ENCODE measurements at places on chromosomes 7 and 10.

DNA sequence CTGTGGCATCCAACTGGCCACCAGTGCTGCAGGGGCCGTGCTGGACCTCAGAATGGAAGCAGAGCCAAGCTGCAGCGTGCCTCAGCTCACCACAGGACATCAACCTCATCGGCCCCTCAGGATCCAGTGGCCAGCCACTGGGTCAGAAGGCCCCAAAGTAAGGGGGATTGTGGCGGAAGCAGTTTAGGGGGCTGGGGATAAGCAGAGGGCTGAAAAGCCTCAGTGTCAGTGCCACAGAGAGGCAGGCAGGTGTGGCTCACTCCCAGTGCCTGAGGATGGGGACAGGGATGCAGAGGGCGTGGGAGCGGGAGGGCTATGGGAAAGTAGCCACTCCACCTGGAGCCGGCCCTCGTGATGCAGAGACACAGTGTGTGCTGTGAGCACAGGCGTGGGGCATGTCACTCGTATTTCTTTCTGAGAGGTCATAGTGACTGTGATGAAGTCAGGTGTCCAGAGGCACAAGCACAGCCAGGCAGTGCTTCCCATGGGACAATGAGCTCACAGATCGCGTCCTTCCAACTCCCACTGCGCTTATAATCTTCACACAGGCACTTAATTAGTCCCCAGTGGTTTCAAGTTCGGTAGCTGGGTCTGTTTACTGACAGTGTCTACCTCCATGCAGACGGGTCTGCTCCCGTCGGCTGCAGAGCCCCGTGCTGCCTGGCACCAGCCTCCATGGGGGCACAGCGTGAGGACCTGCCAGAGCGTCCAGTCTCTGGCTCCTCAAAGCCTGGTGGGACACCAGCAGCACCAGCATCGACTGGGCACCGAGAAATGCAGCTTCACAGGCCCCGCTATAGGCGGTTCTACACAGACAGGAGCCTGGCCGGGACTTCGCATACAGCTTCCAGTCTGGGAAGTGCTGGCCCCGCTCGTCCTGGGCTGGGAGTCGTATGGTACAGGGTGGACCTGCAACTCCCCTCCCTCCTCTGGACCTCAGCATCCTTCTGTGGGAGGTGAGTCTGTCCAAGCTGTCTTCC, 42.9 kb upstream of the CNPY1 start:
- no peak for DNase-seq

- no peak for DNase-seq
Observed at GRCh38 chr10:80152820-80153219, 20.3 kb downstream of the PLAC9 start.

DNA sequence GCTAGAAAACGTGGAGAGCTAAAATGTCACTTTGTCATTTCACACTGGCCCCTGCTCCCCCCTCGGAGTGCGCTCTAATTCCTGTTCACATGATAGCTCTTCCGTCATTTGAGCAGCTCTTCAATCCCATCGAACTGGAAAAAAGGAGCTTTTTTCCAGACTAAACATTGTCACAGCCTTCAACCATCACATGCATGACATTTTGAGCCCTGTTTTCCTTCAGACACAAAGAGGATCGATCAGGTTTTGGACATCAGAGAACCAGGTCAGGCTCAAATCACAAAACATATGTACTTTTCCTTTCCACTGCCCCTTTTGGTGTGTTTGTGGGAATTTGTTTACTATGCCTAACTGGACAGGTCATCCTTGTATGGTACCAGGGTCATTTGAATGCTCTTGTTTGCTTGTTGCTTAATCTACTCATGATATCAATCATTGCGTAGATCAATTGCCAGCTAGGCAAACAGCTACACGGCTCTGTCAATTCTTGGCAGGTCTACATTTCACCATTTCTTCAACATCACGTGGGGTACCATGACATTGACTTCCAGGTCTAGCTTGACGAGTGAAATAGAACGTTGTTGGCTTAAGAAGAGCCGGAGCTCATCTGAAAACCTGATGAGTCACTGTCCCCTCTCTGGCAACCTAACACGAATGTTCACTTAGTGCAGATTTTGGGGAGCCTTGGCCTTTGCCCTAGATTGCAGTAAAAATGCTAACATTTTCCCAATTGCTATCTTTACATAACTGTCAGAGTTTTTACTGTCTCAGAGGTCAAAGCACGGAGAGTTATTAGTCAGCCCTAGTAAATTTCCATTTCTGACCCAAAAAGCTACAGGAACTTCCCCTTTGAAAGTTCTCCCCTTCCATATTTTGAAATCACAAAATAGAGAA, 87.3 kb downstream of the LYZL2 start:
- DNase-seq, result no peak

DNA sequence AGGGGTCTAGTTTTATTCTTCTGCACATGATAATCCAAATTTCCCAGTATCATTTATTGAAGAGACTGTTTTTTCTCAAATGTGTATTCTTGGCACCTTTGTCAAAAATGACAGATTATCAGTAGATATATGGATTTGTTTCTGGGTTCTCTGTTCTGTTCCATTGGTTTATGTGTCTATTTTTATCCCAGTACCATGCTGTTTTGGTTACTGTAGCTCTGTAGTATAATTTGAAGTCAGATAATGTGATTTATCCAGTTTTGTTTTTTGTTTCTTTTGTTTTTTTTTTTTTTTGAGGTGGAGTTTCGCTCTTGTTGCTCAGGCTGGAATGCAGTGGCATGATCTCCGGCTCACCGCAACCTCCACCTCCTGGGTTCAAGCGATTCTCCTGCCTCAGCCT, 61.6 kb upstream of the HELLS start:
- DNase-seq, result no peak

- DNase-seq, result no peak
Observed at GRCh38 chr7:125926621-125927020, 997.0 kb upstream of the POT1 start.

Data from NCI-H1436 treated with DMSO at 0.1 percent for 48 hours (cell line).